Activated naive CD4-positive, alpha-beta T cell treated with anti-CD3 and anti-CD28 coated beads for 36 hours (primary cell): ENCODE measurements at places on chromosomes 4 and X.
A peak's percentile ranks its signal among the peaks of the same experiment; 100 is the strongest.

GRCh38 chrX:112910418-112910817 lies 69.8 kb upstream of the AMOT start:
- no peak for DNase-seq

- no peak for DNase-seq
Measured at GRCh38 chr4:184313058-184313581, 95.4 kb upstream of the ENPP6 start.

GRCh38 chrX:56995271-56995994 lies at the start of gene SPIN3:
Gene SPIN3, minus strand, starts transcription at chrX:56995541. Its CDS starts 594 bp downstream, at chrX:56994947.
- DNase-seq = peak; percentile 67

DNA sequence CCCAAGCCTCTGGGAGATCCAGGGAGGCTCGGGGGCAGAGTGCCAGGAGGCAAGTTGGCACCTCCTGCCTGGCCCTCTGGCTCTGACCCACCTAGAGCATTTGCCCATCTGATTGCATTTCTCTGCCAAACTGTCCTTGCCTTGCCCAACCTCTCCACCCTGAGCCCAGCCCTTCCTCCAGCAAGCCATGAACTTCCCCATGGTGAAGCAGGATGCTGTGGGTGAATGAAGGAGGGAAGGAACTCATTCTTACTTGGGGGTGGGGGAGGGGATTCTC lies 9.3 kb upstream of the CNGA2 start:
- no peak for DNase-seq

DNA sequence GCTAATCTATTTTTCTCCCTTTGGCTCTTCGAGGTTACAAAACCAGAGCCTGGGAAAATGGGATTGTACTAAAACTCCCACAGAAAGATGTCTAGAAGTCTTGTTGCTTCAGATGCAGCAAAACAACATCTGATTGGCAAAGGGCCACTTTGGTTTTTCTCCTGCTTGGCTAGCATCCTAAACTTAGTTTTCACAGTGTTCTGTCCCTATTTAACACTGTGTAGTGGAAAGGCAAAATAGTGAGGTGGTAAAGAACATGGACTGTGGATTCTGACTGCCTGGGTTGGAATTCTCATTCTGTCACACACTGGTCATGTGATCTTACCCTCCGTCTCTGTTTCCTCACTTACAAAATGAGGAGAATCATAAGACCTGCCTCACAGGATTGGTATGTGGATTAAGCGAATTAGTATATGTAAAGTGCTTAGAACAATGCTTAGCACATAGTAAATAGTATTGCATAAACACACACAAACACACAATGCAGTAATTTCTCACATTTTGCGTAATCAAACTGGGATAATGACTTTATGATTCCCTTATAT lies 23.5 kb downstream of the TIGD2 start:
- no peak for DNase-seq

DNA sequence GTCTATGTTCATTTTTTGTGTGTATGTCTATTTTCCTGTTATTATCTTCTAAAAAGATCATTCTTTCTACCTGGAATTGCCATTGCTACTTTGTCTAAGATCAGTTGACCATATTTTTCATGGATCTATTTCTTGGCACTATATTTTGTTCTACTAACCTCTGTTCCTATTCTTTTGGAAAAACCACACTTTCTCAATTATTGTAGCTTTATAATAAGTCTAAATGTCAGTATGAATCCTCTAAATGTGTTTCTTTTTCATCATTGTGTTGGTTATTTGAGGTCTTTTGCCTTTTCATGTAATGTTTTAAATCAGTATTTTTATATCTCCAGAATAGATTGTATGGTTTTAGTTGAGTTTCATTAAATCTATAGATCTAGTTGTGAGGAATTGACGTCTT lies 798.3 kb downstream of the FAT4 start:
- no peak for DNase-seq

GRCh38 chr4:53702334-53703266 lies 111.3 kb upstream of the LNX1 start:
- DNase-seq = no peak
